Esophagus squamous epithelium (tissue), 5 donors: ENCODE measurements at places on chromosomes 13 and 19.

DNA sequence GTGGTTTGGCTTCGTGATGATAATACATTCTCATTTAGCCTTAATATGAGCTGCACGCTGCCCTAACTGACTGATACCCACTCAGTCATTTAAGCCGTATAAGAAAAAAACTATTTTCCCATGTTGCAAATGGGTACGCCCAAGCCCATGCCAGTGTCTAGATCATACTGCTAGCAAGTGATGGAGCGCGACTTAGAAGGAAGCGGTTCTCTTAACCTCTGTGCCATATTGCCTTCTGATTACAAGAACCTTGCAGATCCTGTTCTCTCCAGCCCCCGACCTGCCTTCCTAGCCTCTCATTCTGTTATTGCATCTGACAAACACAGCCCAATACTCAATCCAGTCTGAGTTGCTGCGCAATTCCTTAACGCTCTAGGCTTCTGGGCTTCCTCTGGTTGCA is 603 bp downstream of the GPALPP1 start:
- no peak for DNase-seq

- DNase-seq = no peak
Measured at GRCh38 chr19:55959996-55960675, 12.5 kb downstream of the NLRP8 start.

DNA sequence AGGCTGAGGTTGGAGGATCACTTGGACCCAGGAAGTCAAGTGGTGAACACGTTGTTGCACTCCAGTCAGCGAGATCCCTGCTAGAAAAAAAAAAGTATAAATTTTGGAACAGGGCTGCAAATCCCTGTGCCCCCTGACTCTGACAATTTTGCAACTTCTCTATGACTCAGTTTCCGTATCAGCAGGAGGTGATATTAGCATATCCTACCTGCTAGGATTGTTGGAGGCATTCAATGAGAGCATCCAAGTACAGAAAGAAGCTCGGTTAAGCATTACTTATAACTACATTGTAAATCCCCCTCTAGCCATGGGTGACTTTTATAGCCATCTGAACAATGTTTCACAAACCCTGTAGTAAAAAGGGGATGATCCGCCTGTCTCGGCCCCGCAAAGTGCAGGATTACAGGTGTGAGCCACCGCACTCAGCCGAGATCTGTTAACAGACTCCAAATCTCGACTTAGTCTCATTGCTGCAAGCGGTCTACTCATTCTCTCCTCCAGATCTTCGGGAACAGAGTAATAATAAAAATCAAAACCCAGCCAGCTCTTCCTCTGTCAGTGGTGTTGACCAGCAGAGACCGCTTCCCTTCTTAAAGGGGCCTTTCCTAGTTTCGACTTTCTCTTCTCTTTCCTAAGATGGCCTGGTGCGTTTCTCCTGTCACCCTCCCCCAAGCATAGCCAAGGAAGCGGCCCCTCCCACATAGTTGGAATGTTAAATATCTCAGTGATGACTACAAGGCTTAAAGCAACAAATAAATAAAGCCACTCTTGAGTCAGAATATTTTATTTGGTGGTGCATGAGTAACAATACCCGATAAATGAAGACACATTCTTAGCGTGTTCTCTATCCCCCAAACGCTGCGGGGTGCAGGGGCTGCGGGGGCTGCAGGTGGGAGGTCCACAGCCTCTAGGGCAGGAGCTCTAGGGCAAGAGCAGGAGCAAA is 10.3 kb upstream of the BICRA start:
- no peak for DNase-seq

DNA sequence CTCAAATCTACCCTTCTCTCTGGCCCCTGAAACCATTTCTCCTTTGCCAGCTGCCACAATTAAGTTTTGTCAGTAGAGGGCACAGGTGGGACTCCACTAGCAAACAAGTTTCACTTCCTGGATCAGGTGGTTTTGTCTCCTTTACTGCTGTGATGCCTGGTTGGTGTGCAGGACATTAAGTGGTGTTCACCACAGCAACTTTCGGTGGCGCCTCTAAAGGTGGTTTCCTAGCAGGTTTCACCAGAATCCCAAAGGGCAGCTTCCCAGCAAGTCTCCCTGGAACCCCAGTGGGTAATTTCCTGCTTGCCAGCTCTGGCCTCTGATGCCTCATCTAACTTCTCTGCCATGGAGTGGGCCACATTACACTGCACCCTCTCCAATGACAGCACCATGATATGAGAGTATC is 16.6 kb downstream of the MED4 start:
- DNase-seq = no peak

DNA sequence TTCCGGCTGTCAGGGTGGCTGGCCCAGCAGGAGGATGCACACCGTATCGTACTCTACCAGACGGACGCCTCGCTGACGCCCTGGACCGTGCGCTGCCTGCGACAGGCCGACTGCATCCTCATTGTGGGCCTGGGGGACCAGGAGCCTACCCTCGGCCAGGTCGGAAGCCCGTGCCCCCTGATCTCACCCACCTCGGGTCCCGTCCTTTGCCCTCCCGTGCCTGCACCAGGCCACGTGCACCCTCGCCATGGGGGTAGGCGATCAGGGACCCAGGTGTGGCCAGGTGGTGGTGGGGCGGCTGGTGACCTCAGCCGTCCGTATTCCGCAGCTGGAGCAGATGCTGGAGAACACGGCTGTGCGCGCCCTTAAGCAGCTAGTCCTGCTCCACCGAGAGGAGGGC is 19.0 kb downstream of the PNPLA6 start:
- DNase-seq = no peak

DNA sequence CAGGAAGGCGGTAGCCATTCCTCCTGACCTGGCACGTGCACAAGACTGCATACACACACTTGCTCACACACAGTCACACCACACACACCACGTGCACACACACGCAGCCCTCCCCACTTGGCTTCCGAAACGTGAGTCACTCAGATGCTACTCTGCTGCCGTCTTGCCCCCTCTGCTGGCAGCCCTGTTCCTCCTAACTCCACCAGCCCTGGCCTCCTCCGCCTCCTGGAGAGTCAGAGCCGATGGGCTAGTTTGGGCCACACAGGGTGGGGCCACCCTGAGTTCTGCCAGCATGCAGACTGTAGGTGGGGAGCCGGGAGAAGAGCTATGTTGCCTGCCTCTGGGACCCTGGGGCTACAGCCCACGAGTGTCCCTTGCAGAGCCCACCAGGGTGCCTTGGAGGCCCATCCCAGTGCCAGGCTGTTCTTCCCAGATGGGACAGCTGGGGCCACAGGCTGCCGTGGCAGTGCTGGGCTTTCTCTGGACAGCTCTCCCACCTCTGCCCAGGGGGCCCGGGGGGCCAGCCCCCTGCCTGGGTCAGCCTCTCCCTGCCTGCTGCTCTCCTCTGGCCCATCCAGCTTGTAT is 12.1 kb downstream of the PIN1 start:
- DNase-seq = no peak

GRCh38 chr13:37997641-37998040 is 128.1 kb upstream of the TRPC4 start:
- no peak for DNase-seq

GRCh38 chr19:38519988-38520387 is 86.5 kb downstream of the RYR1 start:
- no peak for DNase-seq

DNA sequence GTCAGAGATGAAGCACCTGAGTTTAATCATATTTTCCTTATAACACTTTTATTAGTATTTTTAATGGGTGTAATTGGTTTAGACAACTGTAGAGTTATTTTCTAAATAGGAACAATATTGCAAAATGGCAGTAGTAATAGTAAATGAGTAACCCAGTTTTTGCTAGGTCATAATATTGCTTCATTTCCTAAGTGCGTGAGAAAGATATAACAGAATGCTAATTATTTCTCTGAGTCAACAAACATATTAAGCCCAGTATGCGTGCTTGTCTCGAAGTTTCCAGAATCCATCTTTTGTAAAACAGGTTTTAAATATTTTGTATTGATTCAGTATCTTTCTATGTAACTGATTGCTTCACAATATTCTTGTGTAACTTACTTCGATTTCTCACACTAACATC is 315.3 kb downstream of the MYO16 start:
- DNase-seq = no peak

DNA sequence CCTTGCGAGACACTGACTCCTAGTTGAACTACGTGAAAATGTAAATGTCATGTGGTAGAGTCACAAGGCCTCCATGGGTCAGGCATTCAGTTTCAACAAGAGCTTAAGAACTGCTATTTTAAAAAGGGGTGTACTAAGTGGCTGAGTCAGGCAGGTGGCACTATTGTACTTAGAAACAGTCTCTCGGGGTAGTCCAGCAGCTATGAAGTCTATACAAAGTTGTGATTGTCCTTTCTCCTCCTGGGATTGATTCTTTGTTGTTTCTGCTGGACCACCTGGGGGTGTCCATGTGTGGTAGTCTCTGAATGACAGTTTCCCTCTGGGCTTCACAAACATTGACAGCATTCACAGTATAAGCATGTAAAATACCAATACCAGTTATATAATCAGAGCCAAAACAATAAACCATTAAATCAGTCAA is 33.0 kb downstream of the UGGT2 start:
- DNase-seq = no peak

DNA sequence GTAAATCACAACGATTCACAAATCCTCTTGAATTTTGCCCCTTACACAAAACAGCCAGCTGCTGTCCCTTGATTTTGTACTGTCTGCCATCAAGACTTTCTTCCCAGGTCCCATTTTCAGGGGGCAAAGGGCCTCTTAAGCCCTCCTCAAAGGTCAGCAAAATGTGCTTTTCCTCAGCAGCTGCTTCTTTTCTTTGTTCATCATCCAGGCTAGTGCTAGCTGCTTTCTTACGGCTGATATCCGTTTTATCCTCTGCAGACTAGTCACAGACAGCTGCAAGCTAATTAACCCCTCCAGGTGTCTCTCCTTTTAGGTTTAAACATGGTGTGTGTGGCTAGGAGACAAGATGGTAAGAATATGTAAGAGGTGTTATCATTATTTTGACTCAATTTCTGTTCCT is 90.9 kb downstream of the NALCN start:
- DNase-seq = no peak

- no peak for DNase-seq
Measured at GRCh38 chr19:5839065-5840017, at the start of gene FUT6. TSS of gene FUT6 (minus strand) at chr19:5839702. CDS start at chr19:5832567, 7,135 bp downstream.

DNA sequence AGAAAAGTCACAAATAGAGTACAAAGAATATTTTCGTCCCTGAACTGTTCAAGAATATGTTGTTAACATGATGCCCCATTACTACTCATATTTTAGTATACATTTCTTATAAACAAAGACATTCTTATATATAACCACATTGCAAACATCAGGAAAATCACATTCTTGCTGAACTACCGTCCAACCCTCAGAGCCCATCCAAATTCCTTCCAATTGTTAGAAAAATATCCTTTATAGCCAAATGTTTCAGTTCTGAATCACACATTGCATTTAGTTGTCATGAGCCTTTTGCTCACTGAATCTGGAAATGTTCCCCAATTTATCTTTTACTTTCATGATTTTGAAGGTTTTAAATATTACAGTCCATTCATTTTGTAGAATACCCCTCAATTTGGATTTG is 467.8 kb upstream of the ARGLU1 start:
- no peak for DNase-seq

DNA sequence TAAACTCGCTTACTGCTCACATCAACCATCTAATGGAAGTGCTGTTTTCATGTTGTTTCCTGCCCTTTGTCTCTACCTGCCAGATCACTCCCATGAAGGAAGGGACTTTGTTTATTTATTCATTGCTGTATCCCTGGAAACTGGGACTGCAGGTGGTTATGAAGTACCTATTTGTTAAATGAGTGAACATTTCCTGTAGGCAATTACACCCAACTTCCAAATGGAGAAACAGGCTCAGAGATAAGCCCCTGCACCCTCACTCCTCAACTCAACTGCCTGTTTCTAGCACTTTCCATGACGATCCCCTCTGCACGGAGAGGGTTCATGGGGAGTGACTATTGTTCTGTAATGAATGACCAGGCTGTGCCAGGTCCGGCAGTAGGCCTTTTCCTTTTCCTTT is 1.9 kb upstream of the SELENOW start:
- DNase-seq = no peak
